CD8-positive, alpha-beta memory T cell (primary cell): ENCODE measurements at places on chromosomes 2 and 18.

- no peak for DNase-seq
Measured at GRCh38 chr2:56297671-56298070, 113.9 kb downstream of the CCDC85A start.

DNA sequence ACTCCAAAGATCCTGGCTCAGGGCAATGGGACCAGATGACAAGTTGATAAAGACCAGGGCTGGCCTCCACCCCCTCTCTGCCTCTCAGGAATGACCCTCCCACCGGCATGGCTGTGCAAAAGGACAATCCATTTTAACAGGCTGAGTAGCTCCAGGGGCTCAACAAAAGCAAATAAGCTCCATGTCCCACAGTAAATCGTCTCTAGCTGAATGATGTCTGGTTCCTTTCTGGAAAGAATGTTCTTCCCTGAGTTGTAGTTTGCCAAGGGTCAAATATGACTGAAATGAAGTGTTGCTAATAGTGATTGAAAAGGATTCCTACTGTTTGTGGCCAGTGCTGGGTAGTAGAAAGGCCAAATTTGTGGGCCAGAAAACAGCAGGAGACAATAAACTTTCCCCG is 434.4 kb upstream of the ETAA1 start:
- no peak for DNase-seq

- no peak for DNase-seq
Measured at GRCh38 chr2:31674446-31674845, 93.7 kb upstream of the SRD5A2 start.

GRCh38 chr2:10480359-10480949 is 32.3 kb upstream of the ODC1 start:
- no peak for DNase-seq

DNA sequence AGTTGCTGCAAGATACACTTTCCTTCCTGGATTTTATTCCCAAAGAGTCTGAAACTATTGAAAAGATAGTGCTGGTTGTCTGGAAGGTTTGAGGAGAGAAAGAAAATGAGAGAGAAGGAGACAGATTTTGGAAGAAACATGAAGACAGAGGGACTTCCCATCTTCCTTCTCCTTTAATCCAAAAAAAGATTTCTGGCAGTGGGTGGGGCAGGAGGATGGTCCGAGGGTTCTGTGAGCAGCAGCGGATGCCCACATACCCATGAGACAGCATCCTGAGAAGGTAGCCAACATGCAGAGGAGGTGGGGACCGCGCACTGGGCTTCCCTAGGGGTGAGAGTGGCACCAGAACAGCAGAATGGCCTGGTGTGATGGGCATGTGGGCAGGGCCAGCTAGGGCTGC is 84.6 kb downstream of the APOB start:
- DNase-seq = no peak

GRCh38 chr2:234963773-234964615 is 12.2 kb downstream of the SH3BP4 start:
- no peak for DNase-seq

DNA sequence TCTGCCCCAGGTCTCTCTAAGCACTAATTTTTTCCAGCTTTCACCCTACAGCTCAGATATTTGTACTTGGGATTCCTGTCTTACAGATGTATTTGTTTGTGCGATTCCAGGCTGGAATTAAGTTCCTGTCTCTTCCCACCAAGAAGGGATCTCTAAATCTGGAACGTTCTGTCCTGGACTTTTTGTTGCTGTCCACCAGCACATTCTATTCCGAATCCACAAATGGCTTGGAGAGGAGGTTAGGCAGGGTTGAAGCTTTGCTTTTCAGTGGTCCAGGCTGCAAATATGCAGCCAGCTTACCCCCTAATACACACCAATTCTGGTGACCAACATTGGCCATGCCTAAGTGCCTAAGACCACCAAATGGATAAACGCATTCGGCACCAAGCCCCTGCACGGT is 315.0 kb downstream of the TNS1 start:
- DNase-seq = no peak

DNA sequence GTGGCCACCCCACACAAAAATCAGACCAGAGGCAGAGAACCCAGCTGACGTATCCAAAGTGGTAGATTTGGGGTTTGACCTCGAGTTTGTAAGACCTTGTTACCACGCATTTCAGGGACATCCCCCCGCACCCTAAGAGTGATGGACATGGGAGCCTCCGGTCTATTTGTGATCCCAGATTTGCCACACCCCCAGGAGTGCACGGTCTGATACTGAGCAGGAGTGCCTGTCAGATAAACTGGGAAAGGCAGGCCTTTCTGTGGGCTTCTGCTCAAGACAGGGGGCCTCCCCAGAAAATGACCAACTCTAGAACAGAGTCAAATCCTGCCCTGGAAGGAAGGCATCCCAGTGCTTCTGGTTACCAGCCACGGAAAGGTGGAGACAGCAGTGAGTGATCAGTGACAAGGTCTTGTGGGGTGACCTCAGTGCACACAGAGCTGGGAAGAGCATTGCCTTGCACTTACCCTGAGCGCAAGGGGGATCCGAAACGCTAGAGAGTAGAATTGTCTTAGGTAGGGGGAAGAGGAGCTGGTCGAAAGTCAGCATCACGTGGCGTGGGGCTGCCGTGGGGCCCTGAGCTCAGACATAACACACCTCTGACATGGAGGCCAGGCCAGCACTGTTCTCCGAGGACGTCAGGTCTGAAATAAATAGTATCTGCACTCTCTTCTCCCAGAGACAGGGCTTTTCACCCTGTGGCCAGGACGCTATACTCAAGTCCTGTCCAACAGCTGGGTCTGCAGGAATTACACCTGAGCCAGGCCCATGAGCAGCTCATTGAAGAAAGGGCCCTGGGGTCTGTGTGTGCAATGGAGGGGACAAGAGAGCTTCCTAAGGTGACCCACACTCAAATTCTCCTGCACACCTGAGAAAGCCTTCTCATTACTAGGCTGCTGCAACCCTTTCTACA is 242.4 kb upstream of the SALL3 start:
- no peak for DNase-seq

GRCh38 chr18:28725876-28726275 is 548.9 kb upstream of the CDH2 start:
- DNase-seq = no peak

GRCh38 chr2:76998152-76998551 is 524.0 kb downstream of the LRRTM4 start:
- DNase-seq = no peak

DNA sequence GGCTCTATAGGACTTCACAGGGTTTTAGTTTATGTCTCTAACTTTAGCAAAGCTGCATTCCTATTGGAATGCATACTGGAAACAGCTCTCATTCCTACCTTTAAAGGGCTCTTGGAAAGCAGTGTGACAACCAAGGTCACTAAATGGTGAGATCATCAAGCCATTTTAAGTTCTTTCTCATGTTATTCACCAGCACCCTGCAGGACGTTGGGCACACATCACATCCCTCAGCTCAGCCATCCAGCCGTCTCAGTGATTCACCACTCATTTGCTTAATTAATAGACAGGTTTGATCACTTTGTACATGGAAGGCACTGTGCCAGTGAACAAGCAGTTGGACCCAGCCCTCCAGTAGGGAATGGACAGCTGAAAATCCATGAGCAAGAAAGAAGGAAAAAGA is 32.2 kb upstream of the RBM44 start:
- no peak for DNase-seq

DNA sequence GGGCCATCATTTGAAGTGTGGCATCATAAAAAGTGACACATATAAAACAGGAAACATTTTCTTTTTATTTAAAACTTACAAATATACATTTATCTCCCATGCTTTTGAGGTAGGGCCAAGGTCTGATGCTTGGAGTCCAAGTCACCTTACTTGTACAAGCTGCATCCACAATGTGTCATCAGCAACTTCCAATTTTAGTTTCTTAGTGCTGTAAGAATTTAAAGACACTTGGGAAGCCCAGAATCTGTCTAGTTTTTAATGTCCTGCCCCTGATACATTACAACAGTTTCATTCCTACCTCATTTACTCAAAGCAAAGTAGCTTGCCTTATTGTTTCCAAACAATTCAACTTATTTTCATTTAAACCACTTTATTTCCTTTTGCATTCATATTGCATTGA is 297.7 kb downstream of the MTX2 start:
- DNase-seq = no peak

DNA sequence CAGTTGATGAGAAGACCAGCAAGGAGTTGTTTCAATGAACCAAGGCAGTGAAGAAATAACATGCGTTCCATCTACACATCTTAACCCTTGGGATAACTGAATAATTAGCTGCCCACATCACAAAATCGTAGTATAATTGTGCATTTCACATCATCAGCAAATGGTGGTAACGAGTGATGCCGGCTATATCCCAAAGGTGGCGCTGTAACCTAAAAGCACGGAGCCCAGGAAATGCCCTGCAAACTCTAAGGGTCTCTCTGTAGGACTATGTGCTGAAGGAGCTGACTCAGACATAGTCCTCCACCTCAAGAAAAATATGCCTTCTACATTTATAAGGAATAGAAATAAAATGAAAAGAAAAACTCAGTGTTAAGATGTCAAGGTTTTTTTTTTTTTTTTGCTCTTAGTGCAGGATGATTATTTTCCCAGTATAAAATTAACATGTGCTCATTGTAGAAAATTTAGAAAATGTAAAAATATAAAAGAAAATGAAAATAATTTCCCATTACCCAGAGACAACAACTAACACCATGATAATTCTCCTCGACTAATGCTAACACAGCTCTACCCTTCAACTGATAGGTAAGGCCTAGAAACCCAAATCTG is 23.1 kb upstream of the DSG3 start:
- DNase-seq = no peak

DNA sequence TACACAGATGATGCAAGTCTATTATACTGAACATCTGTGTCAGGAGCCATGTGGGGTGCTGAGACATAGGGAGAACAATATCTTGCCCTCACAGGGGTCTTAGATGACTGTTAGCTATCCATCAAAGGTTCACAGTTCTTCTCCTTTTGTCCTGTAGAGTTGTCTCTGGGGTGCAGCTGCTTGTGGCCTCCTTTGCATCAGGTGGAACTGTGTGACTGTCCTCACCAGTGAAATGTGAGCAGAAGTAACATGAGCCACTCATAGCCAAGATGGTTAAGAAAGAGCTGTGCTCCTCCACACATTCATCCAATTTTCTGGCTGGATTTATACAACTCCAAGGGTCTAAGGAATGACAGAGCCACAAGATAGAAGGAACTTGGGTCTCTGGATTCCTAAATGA is 56.0 kb upstream of the ST8SIA3 start:
- DNase-seq = no peak

GRCh38 chr2:21270708-21271122 is 146.9 kb downstream of the TDRD15 start:
- DNase-seq = no peak

DNA sequence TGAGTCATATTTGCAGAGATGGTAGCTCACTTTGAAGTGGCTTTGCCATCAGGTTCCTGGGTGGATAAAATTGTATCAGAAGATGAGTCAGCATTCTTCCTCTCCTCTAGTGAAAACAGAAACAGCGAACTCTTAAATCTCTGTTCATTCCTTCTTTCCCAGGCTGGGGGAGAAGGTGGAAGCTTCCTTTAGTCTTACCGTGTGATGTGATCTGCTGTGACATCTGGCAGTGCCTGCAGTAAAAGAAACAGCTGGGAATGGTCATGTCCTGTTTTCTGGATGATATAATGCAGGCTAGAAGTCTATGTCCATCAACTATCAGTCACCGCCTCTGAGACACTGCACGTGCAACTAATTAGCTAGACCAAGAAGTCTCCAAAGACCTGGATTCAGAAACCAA is 171.6 kb downstream of the VAPA start:
- DNase-seq = no peak
